Transverse colon (tissue), 4 donors: ENCODE measurements at places on chromosomes 2 and 18.

- DNase-seq = peak; percentile 77
- peaks cover 64% of the 10 kb centered on the region for H3K4me1 ChIP-seq
- peak overlapping the region; percentile 82 for H3K27ac ChIP-seq
- no peak overlapping the region for H3K4me3 ChIP-seq
- H3K27me3 ChIP-seq = no peaks in the 10 kb centered on the region
Measured at GRCh38 chr2:235511187-235511661, 17.4 kb downstream of the AGAP1 start.

GRCh38 chr2:120680136-120680761 lies 55.4 kb upstream of the GLI2 start:
- peaks cover 4% of the 10 kb centered on the region for H3K4me1 ChIP-seq
- no peaks in the 10 kb centered on the region for H3K36me3 ChIP-seq
- no peak overlapping the region for H3K27ac ChIP-seq
- H3K27me3 ChIP-seq = peaks cover 24% of the 10 kb centered on the region
- DNase-seq = peak; percentile 79

- no peaks in the 10 kb centered on the region for H3K36me3 ChIP-seq
- H3K4me1 ChIP-seq = no peaks in the 10 kb centered on the region
- H3K4me3 ChIP-seq = no peak overlapping the region
Measured at GRCh38 chr2:150450765-150451164, 36.7 kb downstream of the RND3 start.

DNA sequence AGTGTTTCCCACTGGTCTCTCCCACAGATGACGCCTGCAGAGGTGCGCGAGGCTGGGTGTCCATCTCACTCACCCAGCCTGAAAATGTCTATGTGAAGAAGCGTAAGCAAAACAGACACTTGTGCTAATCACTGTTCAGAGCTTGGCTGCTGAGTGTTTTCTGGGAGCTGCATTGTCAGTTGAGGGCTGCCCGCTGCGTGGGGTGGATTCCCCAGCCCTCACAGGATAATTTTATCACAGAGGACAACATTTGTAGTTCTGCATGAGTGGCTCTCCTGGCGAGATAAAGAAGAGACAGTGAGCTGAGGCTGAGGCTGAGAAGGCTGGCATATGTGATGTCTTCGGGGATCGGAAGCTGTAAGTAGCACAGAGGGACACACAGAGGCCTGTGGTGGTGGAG lies 16.2 kb upstream of the CAPN13 start:
- no peaks in the 10 kb centered on the region for H3K4me1 ChIP-seq
- DNase-seq = no peak
- H3K27me3 ChIP-seq = no peaks in the 10 kb centered on the region
- H3K4me3 ChIP-seq = no peak overlapping the region

DNA sequence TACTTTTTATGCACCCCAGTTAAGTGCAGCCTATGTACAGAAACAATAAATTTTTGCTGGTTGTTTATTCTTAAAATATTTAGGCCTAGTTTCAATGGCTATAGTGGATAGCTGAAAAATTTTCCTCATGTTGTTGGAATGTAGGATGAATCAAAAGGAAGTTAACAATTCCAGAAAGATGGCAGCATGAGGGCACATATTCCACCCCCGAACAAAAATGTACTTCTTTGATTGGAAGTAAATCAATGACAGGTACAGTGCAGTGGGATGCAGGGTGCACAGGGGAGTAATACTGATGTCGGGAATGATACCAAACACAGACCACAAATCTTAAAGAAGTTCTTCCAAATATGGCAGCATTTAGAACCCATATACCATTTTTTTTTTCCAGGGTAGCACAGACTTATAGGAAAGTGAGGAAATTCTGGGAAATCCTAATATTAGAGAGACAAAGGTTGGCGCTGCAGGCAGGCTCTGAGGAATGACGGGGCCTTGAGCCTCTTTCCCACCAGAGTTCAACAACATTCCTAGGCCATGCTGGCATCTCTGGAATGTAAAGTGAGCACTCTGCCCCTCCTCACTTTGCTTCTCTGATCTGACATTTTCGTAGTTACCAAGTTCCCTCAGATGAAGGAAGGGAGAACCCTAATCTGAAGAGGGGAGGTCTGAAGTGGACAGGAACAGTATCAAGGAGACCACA lies 36.6 kb upstream of the IKZF2 start:
- H3K4me3 ChIP-seq = no peak overlapping the region
- no peaks in the 10 kb centered on the region for H3K27me3 ChIP-seq
- no peak overlapping the region for H3K27ac ChIP-seq
- no peaks in the 10 kb centered on the region for H3K36me3 ChIP-seq
